ENCODE measurements at places on chromosomes 2 and 18.

DNA sequence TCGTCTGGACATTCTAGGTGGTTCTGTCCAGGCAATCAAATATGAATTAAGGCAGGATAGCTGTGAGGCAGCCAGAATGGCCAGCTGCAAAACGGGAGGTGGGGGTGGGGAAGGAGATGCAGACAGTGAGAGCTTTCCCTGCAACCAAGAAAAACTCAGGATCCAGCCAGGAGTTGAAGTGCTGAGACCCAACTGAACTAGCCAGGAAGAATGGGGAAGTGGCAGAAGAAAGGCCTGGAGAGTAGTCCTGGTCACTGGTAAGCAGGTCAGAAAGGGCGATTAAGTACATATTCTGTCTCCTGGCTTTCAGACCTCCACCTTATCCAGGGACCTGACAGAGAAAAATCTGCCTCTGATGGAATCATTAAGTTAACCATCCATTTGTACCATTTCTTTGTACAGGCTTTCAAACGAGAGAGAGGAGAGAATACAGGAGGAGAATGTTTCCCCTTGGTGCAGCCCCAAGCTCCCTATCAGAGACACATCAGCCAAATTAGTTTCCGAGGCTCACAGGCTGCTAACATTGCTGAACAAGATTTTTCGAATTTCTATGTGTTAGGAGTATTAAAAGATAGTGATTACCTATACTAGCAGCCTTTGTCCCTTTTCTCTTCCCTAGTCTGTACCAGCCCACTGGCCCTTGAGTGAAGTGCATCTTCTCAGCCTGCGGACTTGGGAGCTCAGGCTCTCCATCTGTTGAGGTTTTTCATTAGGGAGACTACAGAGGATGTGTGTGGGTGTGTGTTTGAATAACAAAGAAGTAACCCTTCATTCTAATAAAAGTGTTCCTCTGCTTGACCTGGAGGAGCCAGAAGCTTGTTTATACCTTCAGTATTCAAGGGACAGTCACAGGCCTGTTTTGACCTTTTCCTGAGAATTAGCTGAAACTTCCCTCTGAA lies 12.5 kb upstream of the HOXD1 start:
- DNase-seq, result peak; percentile 32

DNA sequence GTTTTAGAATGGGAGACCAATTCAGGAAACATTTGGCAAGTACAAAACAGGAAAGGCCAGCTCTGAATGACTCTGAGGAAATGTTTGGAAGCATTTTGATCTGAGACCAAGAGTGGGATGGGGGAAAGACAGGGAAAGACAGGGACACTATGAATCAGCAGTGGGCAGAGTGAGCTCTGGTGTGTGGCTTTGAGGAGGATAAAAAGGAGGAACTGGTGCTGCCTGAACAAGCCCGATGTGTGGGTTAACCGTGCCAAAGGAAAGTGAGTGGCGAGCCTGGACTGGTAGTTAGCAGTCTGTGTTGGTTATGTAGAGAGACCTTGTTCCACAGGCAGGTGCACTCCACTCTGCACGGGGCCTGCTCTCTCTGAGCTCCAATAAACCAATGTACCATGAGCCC lies 5.3 kb downstream of the MFSD6 start:
- DNase-seq, result no peak

GRCh38 chr2:222572751-222573174 lies 83.1 kb downstream of the FARSB start:
- DNase-seq, result peak; percentile 47

DNA sequence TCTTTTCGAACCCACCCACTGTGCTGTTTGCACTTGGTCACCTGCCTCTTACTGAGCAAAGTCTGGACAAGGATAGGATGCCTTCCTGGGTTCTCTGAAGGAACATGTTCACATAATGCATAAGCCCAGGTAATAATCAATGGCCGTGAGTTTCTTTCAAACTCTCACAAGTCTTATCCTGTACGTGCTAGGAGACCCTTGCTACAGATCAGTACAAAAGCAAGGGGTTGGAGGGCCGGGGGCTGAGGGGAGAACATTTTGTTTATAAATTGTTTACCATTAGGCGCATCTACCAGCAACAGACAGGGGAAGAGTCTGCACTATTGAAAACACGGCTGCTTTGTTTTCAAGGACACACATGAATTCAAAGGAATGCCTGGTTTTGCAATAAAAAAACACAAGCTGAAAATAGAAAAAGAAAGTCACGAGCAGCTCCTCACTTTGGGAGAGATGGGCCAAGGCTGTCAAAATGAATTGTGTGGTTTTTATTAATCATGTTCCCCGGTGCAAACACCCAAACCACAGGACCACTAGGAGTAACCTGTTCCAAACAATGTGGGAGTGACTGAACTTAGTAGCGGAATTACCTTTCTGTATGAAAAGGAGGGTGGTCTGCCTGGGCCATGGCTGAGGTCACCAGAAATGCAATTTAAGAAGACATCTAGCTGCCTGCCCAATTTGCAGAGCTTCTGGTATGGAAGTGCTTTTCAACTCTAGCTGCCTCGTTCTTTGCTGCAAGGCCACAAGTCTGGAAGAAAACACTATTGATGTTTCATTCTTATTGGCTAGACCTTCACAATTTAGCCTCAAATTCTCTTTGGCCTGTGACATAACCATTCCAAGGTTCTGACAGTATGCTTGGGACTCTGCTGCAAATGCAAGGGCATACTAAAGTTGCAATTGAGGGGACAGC lies 73.5 kb downstream of the CCBE1 start:
- no peak for DNase-seq

DNA sequence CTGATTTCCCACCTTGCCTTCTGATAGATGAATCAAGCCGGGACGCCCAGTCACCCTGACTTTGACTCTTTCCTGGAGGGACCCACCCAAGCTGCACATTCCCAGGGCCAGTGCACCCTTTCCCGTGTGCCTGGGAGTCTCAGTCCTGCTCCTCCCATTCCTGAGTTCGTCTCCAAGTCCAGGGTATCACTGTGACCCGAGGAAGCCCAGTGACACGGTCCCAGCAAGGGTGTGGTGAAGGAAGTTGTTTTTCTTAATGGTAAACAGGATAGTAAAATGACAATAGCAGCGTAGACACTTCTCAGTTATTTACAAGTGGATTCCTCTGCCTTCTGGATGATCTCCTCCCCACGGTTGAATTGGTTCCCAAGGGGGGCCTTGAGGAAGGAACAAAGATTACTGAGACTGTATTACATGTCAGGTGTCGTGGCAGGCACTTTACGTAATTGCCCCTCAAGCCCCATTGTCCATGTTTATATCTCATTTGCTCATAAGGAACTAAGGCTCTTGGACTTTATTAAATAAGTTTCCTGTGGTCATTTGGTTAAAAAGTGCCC lies 123.3 kb downstream of the PRKCE start:
- DNase-seq, result no peak

DNA sequence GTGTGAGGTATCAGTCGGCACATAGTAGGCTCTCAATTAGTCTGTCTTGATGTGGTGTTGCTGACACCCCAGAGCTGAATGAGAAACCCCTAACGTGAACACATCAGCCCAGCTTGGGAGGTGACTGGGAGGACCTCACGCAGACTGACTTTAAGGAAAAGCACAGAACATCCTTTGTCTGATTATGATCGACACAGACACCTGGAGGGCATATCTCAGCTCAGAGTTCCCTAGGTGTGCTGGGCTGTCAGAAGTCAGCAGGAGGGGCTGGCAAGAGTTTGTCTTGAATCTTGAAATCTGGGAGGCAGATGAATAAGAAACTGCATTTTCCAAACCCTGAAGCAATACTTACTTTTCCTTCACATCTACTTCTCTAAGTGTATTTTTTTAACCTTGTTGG lies 16.8 kb upstream of the MYCN start:
- no peak for DNase-seq

GRCh38 chr2:18792226-18792629 lies 202.9 kb upstream of the NT5C1B start:
- peak; percentile 44 for DNase-seq

GRCh38 chr18:38481576-38481975 lies 916.0 kb upstream of the CELF4 start:
- peak; percentile 21 for DNase-seq

- DNase-seq, result no peak
Measured at GRCh38 chr2:16194530-16194929, 254.2 kb downstream of the MYCN start.

DNA sequence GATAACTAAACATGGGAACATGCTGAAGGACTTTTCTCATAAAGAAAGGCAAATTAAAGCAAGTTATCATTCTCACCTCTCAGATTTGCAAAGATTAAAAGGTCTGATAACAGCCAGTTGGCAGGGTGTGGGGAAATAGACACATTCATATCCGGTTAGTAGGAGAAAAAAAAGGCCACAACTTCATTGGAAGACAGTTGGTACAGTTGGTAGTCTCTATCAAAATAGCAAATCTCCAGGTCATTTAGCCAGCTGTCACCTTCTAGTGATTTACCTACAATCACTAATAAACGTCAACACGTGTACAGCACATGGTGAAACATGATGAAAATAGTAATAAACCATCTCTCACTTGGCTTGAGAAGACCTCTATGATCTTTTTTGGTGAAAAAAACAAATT lies 16.6 kb downstream of the INPP5D start:
- DNase-seq, result no peak

DNA sequence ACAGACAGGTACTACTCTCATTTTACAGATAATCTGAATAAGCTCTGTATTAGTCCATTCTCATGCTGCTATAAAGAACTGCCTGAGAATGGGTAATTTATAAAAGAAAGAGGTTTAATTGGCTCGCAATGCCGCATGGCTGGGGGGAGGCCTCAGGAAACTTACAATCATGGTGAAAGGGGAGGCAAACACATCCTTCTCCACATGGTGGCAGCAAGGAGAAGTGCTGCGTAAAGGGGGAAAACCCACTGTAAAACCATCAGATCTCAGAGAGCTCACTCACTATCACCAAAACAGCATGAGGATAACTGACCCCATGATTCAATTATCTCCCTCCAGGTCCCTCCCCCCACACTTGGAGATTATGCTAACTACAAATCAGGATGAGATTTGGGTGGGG lies 254.4 kb downstream of the KCNE4 start:
- no peak for DNase-seq

DNA sequence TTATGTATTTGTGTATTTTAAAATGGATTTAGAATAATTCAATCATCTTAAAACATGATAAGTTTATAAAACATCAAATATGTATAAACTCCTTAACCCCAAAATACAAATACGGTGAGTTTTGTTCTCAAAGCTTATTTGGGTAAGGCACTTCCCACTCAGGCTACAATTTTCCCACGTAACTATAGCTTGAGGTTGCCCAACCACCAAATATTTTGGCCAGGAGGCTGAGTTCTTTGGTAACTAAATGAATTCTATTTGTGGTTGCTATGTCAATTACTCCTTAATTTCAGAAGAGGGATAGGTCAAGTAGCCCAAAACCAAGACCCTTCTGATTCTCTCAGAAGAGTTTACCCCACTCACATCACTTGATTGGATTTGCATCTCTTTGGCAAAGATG lies 70.4 kb downstream of the MYL12B start:
- DNase-seq, result no peak

DNA sequence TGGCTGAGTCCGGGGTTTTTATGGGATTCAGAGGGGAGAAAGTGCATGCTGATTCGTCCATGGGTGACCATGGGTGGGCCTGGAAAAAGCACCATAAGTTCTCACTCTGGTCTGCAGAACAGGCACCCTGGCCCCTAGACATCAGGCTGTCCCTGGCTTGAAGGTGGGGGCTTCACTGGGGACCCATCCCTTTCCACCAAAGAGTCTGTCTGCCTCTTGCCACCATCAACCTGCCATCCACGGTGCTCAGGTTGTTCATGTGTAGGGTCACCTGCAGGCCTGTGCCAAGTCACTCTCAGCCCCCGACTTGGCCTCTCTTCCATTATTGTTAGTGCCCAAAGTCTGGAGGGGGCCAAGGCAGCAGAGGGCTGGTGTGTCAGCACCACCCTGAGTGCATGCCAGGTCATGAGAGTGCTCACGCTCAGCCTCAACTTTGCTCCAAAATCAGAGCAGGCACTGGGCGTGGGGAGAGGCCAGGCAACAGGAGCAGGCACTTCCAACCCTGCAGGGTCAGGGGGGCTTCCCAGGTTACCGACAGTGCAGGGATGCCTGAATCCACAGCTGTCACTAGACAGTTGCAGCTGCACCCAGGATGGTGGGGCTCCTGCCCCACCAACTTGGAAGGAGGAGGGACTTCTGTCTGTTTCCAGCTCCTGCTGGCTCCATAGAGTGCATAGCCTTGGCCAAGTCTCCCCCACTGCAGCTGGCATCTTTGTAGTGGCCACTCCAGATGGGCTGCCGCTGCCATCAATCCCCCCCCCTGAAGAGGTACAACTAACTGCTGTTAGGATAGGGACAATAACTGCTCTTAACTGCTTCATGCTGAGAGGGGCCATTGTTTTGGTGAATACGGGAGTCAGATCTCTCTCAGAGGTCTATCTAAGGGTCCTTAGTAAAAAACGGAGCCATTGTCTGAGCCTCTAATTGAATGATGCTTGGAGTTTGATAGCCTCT lies 209.3 kb downstream of the AKAIN1 start:
- peak; percentile 4 for DNase-seq

GRCh38 chr2:63903003-63903402 lies 61.3 kb downstream of the UGP2 start:
- no peak for DNase-seq

DNA sequence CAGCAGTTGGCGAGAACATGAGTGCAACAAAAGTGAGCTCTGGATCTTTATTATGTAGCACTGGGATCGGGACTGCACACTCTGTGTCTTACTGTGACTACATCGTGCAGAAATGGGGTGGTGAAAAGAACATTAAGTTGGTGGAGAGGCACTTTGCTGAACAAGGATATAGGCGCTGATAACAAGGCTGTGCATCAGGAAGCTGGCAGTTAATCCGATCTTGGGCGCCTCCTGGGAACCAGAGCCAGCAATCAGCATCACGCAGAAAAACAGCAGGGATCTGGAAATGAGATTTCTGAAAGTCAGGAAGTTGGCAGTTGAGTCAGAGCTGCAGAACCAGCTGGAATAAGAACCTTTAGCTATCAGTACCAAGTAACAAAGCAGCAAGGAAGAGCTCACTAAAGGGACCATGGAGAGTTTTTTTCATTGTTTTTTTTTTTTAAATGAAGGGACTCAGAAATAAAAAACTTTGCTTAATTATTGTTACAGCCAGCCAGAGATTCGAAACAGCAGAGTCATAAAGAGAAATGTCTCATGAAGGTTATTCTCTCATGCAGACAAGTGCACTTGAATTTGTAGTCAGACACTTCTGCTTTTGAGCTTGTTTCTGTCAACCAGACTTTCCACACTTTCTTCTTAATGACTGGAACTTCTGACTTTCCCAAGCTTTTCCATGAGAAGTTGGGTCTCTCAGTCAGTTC lies 22.8 kb upstream of the MYO3B start:
- DNase-seq, result peak; percentile 65

Data from brain (organoid and tissue), 16 donors.